NCI-H524 treated with DMSO at 0.1 percent for 48 hours (cell line): ENCODE measurements at places on chromosomes 4 and X.

DNA sequence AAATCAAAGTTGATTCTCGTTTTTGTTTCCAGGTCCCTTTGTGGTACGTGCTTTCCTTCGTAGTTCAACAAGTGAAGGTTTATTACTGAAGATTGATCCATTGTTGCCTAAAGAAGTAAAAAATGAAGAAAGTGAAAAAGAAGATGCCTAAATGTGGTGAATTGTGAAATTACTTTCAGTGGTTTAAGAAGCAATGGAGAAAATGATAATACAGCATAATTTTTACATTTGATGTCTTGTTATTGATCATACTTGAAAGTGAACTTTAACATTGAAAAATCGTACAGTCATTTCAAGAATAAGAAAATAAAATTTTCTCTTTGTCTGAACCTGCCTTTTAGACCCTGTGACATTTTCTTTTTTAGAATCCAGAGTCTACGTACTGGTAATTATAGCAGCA is 89.8 kb downstream of the MRPL1 start:
- no peak for DNase-seq

DNA sequence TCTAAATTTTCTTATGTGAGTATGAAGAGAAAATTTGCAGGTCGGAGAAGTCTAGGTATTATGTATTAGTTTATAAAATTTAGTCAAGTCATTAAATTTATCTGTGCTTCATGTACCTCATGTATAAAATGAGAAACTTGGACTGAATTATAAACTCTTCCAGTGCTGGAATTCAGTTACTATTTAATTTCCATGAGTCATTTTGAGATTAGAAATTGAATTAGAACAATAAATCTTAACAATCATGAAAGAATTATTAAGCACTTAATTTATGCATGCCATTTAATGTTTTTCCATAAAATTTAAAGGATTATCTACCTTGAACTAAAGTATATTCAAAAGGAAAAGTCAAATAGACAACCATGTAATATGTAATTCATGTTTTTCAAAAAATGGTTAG is 195.8 kb downstream of the MAD2L1 start:
- no peak for DNase-seq

DNA sequence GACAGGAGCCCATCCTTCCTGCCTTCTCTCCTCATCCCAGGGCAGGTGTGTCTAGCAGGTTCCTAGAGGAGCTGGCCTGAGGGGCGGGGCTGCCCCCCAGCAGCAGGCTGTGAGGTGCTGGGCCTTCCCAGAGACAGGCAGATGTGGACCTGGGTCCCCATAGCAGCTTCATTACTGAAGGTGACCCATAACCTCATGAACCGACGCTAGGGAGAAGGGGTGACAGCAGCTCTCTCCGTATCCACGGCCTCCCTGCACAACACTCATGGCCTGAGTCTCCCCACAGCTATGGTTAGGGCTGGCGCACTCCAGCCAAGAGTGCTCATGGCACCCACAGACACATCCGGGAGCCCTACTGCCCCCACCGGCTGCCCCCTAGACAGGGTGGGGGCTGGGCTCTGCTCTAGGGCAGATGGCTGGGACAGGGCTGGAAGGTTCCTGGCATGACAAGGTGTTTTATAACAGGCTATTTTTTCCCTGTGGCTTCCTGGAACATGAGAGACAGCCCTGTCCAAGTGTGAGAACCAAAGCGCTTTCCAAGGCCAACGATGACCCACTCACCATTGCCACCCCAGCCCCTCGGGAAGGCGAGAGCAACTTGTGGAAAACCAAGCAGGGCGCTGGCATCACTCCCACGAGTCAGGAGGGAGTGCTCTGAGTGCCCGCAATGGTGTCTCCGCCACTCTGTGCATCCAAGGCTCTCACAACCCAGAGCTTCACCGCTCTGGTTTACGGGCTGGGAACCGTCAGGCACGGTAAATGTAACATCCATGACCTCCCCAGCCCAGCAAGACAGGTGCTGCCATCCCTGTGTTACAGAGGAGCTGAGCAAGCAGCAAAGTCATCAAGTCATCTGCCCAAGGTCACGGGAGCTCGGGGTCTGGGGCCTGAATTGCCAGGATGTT is 59.8 kb downstream of the ACOX3 start:
- DNase-seq = no peak

DNA sequence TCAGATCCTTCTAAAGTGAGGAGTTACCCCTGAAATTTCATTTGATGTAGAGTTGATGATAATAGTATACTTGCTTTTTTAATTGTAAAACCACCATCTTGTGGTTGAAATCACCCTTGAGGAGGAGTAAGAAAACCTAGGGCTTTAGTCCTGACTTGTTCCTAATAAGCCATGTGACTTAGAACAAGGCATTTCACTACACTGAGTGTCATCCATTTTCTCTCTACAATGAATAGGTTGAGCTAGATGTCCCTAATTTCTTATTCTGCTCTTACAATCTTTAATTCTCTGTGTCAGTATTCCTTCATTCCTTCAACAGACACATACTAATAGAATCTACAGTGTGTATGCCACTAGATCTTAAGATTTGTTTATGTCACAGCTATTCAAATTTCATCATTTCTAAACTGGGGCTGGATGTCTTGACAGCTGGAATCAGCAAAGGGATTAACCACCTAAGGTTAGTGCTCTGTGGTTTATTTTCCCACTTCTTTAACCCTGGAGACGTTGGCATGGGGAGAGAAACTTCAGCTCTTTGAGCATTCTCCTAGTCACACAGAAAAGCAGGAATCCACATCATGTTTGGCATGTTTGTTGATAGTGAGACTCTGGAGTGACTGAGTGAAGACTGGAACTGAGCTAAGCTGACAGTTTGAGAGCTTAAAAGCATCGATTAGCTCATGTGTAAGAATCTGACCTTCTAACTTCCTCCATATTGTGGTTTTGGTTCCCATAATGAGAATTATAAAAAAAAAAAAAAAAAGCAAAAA is 246.3 kb downstream of the NDST4 start:
- no peak for DNase-seq

DNA sequence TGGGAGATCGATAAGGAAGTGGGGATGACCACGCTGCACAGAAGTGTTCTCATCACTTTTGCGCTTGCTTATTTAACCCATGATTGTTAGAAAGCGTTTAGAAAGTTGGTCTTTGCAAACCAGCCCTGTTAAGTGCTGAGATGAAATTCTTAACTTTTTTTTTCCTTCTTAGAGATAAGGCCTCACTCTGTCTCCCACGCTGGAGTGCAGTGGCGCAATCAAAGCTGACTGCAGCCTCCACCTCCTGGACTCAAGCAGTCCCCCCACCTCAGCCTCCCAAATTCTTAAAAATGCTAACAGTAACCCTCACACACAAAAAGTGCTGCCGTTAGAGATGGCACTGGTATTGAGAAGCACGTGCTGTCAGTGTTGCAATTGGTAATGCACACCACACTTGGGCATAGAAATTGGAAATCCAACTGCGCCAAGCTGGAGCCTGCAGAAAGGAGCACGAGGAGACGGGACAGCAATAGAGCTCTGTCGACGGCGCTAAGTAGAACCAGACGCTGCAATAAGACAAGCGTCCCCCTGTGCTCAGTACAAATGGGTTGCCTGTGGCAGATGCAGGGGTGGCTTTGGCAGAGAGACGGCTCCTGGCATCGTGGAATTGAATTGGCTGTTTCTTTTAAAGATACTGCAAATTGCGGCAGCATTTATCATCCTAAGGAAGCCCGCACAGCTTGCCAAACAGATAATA is 113.4 kb downstream of the TBL1X start:
- no peak for DNase-seq

GRCh38 chr4:96698831-96699230 is 858.9 kb downstream of the PDHA2 start:
- DNase-seq = no peak

- no peak for DNase-seq
These were observed 8.3 kb downstream of the POLR2B start for GRCh38 chr4:56986952-56987351.

GRCh38 chr4:41327770-41328169 is 71.0 kb downstream of the UCHL1 start:
- no peak for DNase-seq

GRCh38 chr4:14926368-14926767 is 75.9 kb upstream of the CPEB2 start:
- DNase-seq = no peak

- DNase-seq = no peak
These were observed 966 bp downstream of the PDGFC start for GRCh38 chr4:156970501-156971164.

- DNase-seq = no peak
These were observed 1.6 kb upstream of the HTR2C start for GRCh38 chrX:114582264-114582632.

- DNase-seq = no peak
These were observed 605 bp upstream of the FAT1 start for GRCh38 chr4:186724058-186724863.

DNA sequence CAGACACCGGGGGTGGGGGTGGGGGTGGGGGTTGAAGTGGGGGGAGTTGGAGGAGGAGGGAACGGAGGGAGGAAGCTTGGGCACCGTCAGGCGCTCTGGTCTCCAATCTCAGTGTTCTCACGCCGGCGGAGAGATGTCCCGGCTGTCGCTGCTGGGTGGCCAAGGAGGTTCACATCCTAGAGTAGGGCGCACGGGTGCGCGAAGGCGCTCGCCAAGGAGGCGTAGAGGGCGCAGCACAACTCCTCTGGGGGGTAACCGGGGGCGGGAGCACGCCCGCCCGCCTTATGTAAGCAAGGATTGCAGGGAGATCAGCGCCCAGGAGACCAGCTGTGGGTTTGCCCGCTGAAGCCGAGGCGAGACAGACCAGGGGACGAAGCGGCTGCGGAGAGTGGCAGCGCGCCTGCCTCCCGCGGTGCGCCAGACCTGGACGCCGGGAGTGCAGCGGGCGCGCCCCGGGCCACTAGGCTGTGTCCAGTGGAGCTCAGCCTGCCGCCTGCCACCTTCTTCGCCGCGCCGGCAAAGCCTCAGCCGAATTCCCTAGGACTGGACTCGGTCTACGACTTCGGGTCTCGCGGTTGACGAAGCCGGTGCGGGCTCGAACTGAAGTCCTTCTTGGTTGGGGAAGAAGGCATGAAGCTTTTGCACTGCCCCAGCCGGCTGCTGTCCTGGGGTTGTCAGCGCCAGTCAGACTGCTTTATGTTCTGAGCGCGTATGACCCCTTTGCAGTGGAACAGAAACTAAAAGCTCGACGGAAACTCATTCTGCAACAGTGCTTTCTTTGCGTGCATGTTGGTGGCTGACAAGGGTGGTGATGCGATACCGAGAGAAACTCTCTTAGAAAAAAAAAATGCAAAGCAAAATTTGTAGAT is 707 bp upstream of the UNC5C start:
- DNase-seq = no peak

- DNase-seq = no peak
These were observed 33.6 kb upstream of the ENPEP start for GRCh38 chr4:110442309-110442708.

DNA sequence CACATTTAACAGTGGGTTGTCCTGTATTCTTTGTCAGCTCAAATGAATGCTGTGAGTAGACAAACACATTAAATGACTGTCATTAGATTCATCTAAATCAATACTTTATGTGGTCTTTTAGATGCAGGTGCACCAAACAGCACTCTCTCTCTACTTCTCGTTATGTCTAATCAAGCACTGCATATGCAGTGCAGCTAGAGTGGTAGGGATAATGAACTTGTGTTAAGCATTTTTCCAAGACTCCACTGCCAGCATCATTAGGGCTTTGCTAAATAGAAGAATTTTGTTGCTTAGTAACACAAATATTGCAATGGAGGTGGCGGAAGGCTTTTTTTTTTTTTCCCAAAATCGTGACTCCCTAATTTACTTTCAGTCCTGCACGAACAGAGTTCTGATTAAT is 447.0 kb upstream of the GALNT7 start:
- no peak for DNase-seq

GRCh38 chrX:136541294-136541693 is 9.3 kb downstream of the VGLL1 start:
- DNase-seq = no peak

- no peak for DNase-seq
These were observed 59.4 kb upstream of the TLL1 start for GRCh38 chr4:165813606-165814005.

DNA sequence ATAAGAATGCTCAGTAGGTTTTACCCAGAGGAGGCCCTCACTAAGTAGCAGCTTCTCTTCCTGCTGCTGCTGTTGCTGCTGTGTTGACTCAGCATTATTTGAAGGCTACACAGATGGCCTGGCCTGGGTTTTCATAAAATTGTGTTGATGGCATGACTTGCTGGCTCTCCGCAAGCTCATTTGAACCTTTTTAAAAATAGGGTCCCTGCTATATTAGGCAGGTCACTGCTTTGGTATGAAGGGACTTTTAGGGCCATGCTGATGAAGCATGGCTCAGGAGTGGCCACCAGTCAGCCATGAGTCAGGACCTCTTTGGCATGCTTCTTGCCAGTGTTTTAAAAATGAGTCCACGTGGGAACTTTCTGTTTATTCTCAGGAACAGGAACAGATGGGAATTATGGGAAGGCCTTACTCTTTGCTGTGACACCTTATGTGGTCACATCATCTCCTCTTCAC is 128.7 kb downstream of the MID1IP1 start:
- no peak for DNase-seq

GRCh38 chrX:98194036-98194435 is 1310.3 kb downstream of the RPA4 start:
- no peak for DNase-seq

GRCh38 chr4:8759987-8760386 is 111.7 kb downstream of the HMX1 start:
- peak; percentile 15 for DNase-seq

GRCh38 chrX:31931225-31931624 is 859.4 kb upstream of the FTHL17 start:
- DNase-seq = no peak

GRCh38 chrX:65706041-65706828 is 38.8 kb downstream of the MSN start:
- DNase-seq = no peak

- DNase-seq = no peak
These were observed 229.0 kb downstream of the PABPC4L start for GRCh38 chr4:133972586-133972985.

DNA sequence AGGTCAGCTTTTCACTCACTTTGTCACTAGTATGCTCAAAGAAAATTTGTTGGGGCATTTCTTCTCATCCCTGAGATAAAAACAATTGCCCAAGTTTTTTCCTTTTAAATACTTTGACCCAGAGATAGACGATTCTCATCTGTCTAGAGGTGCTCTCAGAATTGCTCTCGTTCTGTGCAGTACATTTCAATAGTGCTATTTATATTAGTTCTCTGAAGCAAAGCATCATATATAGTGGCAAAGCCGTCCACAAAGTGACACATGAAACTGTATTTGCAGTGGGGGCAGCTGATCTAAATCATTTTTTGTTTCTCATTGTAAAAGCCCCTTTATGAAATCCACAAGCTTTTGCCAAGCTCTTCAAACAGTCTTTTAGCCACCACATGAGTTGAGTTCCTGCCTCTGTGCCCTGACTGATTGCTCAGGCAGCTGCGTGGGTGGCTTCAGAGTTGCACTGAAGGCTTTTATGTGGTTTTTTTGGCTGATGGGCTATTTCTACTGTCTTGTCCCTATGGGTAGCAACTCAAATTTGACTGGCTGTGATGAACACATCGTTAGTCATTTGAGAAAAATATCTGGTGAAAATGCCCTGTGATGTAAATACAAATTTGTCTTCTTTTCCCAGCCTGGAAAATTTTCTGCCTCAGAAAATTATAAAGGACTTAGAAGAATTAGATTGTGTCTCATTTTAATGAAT is 119.1 kb upstream of the OTUD4 start:
- DNase-seq = no peak
